ENCODE measurements at places on chromosomes 13 and 19.

GRCh38 chr19:10945264-10945663 is 15.6 kb upstream of the SMARCA4 start:
- DNase-seq, result peak; percentile 41

- peak; percentile 20 for DNase-seq
These were observed 788 bp upstream of the RTBDN start for GRCh38 chr19:12834976-12835757.

DNA sequence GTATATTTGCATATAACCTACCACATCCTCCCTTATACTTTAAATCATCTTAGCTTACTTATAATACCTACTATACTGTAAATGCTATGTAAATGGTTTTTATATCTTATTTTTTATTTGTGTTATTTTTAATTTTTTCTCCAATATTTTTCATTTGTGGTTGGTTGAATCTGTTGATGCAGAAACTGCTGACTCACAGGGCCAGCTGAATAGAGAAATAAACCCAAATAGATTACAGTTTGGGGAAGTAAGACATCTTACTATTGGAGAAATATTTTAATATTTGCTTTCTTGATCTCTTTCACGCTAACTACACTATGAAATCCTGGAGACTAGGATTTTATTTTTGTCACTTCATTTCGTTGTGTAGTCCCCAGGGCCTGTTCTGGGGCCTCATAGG is 7.1 kb downstream of the SMAD9 start:
- no peak for DNase-seq

- DNase-seq, result no peak
These were observed 30.3 kb downstream of the OXGR1 start for GRCh38 chr13:96963786-96964475.

DNA sequence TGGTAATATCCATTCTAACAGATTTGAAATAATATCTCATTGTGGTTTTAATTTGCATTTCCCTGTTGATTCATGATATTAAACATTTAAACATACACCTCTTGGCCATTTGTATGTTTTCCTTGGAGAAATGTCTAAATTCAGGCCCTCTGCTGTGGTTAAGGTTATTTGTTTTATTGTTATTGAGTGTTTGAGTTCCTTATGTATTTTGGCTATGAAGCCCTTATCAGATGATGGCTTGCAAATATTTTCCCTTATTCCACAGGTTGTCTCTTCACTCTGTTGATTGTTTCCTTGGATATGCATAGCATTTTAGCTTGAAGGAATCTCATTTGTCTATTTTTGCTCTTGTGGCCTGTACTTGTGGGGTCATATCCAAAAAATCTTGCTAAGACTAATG is 303.6 kb downstream of the GPC5 start:
- DNase-seq, result no peak

DNA sequence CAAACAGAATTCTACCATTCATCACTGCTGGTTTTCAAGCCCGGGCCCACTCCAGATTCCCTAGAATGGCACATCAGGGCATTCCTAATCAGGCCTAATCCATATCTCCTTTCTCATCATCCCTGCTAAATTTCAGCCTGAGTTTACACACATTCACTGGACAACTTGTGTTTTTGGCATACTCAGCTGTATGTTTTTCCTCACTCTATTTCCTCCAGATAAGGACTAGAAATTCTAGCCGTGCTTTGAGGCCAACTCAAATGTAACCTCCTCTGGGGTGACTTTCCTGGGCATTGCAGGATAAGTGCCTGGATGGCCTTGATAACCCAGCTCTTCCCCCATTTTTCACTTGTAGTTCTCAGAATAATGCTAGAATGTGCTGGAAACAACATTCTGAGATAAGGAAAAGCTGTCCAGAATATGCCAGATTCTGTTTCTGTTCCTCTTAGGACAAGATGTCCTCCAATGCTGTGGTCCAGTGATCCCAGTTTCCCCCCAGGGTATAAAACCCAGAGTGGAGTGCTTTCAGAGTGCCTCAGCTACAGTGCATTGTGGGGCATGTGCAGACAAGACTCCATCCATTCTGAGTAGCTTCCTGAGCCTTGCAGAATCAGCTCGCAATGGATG is 66.9 kb upstream of the CLDN10 start:
- no peak for DNase-seq

All from NCI-H146 (cell line).